ENCODE measurements at places on chromosomes 2 and 18. TPM values are rescaled to one million over a fixed set of nuclear protein-coding genes. Genes with fewer than 3 reads are reported as not detected.

The ALLC gene
- total RNA-seq, result not detected

The RNPEPL1 gene
- 24.0 TPM for total RNA-seq

The FOXI3 gene
- not detected for total RNA-seq

The LHCGR gene
- total RNA-seq, result not detected

The FZD7 gene
- 3.2 TPM for total RNA-seq

The CYP27C1 gene
- 0.36 TPM for total RNA-seq

The EGR4 gene
- not detected for total RNA-seq

The ZDBF2 gene
- total RNA-seq, result 7.9 TPM

The NETO1 gene
- total RNA-seq, result 0.54 TPM

The MC5R gene
- total RNA-seq, result not detected

The LONRF2 gene
- total RNA-seq, result not detected

The MDH1B gene
- 0.32 TPM for total RNA-seq

The FAM124B gene
- 1.8 TPM for total RNA-seq

The CELF4 gene
- total RNA-seq, result not detected

The AFF3 gene
- 0.32 TPM for total RNA-seq

The RTKN gene
- total RNA-seq, result 14.4 TPM

The CSRNP3 gene
- total RNA-seq, result 1.5 TPM

The SPATA3 gene
- total RNA-seq, result not detected

The RBM44 gene
- total RNA-seq, result not detected

The FBXO36 gene
- 1.8 TPM for total RNA-seq

The IRS1 gene
- total RNA-seq, result 17.3 TPM

The CD302 gene
- total RNA-seq, result 31.8 TPM

The IL36G gene
- not detected for total RNA-seq

The REG3G gene
- total RNA-seq, result not detected

The DIPK1C gene
- not detected for total RNA-seq

The STK39 gene
- total RNA-seq, result 10.4 TPM

The GKN2 gene
- not detected for total RNA-seq

The STARD7 gene
- 100 TPM for total RNA-seq

The GPR45 gene
- total RNA-seq, result not detected

The UGT1A6 gene
- not detected for total RNA-seq

The CYTIP gene
- not detected for total RNA-seq

The ASPRV1 gene
- not detected for total RNA-seq

The ABHD1 gene
- total RNA-seq, result not detected

The SP100 gene
- total RNA-seq, result 47.7 TPM

The SULT1C2 gene
- not detected for total RNA-seq

The ABCB11 gene
- total RNA-seq, result 0.65 TPM

The WNT10A gene
- not detected for total RNA-seq

The RESP18 gene
- total RNA-seq, result not detected

The BZW1 gene
- total RNA-seq, result 454 TPM

The MFSD2B gene
- total RNA-seq, result not detected

The IL36B gene
- not detected for total RNA-seq

The PPIG gene
- total RNA-seq, result 12.6 TPM

The KLHL29 gene
- 5.2 TPM for total RNA-seq

The PSMA8 gene
- total RNA-seq, result not detected

The IL1RL2 gene
- total RNA-seq, result 1.4 TPM

The ESPNL gene
- total RNA-seq, result 0.16 TPM

The ACMSD gene
- not detected for total RNA-seq

The APCDD1 gene
- total RNA-seq, result 9.2 TPM

The NLRC4 gene
- total RNA-seq, result not detected

The RAB31 gene
- total RNA-seq, result 40.4 TPM

The SLC30A3 gene
- not detected for total RNA-seq

The SRBD1 gene
- total RNA-seq, result 11.8 TPM

All from cardiac atrium fibroblast (primary cell).